ENCODE measurements at places on chromosomes 5 and 9.

DNA sequence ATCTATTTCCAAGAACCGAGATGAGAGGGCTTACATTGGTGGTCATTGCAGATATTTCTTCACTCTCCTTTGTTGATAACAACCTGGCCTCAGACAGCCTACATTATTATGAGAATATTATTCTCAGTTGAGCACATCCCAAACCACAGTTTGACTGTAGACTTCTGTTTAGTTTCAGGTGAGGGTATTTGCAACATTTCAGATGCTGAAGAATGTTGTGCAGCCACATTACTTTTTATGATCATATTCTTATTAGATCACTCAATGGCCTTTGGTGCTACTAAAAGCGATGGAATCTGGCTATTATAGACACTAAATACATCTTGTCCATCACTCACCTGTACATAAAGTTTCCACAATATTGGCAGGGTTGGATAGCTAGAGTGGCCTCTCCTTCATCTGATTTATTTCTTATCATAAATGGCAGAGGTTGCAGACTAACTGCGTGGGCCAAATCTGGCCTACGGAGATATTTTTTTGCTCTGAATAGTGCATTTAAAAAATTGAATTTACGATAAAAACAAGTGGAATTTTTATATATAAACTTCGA, 26.2 kb upstream of the RICTOR start:
- DNase-seq = no peak

DNA sequence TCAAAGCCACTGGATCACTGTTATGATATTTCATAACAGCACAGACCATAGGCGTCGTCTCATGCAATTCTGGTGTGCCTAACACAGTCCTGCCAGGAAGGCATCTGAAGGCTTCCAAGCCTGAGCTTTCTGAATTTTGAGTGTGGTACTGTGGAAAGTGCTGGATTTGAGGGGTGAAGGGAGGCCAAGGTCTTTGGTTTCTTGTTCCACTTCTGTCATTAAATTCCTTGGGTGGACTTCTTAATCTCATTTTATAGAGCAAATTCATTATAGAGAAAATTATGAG, 441.3 kb upstream of the PIK3R1 start:
- DNase-seq = no peak

DNA sequence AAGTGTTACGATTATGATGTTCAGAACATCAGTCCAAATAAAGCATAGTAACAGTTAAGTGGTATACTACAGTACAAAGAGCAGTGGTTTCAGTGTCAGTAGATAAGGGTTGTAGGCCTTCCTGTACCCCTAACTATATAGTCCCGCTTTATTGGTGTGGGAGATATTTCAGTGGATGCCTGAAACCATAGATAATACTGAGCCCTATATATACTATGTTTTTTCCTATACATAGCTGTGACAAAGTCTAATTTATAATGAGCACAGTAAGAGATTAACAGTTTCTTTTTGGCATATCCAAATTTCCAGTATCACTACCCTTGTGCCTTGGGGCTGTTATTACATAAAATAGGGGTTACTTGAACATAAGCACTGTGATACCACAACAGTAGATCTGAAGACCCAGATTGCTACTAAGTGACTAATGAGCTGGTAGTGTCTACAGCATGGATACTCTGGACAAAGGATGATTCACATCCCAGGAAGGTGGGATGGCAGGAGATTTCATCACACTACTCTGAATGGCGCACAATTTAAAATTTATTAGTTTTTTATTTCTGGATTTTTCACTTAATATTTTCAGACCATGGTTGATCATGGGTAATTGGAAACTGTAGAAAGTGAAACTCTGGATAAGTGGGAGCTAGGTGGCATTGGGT, 119.3 kb downstream of the RPS23 start:
- DNase-seq = no peak

DNA sequence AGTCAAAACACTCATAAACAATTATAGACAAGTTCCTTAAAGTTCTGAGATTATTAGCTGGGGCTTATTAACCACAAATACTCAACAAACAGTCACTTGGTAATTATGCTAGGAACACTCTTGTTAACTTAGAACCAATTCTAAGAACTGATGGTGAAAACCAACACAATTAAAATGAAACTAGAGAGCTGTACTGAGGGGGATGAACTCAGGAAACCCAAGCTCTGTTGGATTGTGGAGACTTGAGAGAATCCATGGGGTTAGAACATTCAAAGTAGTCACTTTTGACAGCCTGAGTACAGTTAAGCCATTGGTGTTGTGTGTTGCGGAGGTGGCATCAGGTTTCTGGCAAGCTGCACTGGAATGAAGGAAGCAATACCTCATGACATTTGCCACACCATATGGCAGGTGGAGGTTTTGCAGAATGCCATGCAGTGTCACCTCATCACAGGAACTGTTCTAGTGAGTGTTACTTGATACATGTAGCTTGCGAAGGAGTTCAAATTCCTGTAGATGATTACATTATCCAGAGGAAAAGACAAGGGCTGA, 480.9 kb upstream of the CD180 start:
- DNase-seq = no peak

- DNase-seq = no peak
Measured at GRCh38 chr9:76693912-76694311, 70.3 kb upstream of the PCA3 start.

DNA sequence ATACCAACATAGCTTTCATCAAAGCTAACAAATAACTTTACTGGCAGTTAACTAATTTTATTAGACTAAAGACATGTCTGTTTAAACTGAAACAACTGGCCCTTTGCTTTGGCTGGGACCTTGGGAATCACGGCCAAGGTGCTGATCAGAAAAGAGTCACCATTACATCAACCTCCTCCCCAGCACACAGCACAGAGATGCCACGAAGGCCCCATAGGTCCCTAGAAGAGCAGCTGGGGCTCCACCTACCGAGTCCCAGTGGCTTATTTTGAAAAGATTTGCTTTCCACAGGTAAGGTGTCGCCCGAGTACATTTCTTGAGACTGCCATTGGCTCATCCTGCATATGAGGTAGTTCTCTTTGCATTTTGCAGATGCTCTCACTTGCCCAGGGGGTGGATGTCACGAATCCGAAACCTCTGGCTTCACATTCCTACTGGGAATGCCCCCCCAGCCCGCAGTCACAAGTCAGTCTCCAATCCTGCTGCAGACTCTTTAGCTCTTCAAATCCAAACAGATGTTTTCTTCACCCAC, 18.8 kb upstream of the HSD17B3 start:
- DNase-seq = no peak

DNA sequence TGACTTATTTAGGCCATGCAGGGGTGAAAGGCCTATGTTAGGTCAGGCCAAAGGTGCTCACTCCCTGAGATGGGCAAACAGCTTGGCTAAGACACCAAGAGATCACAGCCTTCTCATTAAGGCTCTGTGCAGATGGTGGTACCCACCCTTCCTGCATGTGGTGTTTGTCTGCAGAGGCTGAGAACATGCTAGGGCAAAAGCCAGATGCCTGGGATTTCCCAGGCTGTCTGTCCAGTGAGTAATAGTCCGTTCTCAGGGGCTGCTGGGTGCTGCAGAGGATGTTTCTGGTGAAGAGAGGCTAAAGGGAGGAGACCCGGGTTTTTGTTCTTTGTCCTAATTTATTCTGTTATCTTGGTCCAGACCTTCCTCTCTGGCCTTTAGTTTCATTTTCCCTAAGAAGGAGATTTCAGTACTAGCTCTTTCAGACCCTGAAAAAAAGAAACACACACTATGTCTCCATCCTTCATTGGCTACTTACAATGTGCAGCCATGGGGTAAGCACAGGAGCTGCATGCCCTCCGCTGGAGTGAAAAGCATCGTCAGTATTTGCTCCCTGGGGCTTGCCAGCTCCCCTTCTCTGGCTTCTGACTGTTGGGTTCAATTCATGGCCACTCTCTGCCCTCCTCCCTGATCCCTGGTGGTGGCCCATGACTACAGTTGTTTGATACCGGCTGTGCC, 23.4 kb upstream of the GLRA1 start:
- DNase-seq = no peak

DNA sequence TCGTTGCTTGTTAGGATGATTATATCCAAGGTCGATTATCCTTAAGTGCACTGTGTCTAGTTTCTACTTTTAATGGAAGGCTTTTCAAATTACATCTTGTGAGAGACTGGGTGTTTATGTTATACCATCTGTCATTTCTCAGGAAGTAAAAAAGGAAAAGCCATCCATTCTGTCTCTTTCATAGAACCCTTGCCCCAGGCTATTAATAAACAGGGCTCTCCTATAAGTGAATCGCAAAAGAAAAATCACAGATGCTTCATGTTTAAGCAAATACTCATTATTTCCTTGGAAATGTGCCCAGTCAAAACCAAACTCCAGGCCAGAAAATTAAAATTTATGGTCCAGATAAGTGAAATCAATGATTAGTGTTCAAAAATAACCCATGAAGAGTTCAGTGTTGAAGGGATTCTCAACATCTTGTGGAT, 58.1 kb downstream of the STARD4 start:
- DNase-seq = no peak

DNA sequence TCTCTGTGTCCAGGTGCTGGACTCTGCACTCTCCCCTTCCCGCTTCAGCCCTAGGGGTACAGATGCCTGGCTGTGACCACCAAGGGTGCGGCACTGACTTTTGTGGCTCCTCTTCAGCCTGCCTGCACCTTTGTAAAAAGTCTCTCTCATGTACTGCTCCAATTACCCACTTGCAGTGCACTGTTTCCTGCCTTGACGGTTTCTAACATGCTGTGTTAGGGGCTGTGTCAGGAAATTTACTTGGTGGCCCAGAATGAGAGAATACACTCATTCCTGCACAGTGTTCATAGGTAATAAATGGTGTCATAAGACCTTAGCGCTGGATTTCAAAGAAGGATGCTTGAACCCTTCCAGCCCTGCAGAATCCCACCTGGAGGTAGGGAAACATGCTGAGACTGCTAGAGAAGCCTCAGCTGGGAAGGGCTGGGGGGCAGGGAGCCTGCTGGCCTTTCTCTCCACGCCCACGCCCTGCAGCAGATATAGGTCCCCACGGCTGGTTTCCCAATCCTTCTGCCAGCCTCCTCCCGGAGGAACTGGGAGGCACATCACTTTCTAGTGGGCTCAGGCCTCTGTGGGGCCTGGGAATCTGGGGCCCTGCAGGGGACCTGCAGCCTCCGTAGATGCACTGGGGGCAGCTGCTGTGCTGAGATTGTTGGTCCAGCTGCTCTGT, 17.6 kb upstream of the HRH2 start:
- no peak for DNase-seq

DNA sequence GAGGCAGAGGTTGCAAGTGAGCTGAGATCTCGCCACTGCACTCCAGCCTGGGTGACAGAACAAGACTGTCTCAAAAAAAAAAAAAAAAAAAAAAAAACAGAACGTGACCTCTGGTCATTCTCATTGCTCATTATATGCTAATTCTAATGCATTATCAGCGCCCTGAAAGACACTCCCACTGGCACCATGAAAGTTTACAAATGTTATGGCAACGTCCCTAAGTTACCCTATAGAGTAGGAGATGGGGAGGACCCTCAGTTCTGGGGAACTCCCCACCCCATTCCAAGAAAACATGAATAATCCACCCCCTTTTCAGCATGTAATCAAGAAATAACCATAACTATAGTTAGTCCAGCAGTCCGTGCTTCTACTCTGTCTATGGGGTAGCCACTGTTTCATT, 48.9 kb upstream of the DENND4C start:
- DNase-seq = no peak

GRCh38 chr9:137190315-137190856, 1.9 kb downstream of the SSNA1 start:
- DNase-seq = no peak

DNA sequence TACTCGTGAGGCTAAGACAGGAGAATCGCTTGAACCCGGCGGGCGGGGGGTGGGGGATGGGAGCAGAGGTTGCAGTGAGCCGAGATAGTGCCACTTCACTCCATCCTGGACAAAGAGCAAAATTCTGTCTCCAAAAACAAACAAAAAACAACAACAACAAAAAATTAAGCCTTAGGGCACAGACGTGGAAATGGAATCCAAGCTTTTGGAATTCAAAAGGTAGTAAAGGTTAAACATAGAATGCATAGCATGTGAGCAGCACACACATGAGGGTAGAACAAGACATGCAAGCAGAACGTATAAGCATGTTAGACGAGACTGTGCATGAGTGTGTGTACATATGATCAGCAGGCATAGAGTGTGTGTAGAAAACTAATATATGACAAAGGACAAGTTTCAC, 68.0 kb downstream of the PTBP3 start:
- DNase-seq = no peak

DNA sequence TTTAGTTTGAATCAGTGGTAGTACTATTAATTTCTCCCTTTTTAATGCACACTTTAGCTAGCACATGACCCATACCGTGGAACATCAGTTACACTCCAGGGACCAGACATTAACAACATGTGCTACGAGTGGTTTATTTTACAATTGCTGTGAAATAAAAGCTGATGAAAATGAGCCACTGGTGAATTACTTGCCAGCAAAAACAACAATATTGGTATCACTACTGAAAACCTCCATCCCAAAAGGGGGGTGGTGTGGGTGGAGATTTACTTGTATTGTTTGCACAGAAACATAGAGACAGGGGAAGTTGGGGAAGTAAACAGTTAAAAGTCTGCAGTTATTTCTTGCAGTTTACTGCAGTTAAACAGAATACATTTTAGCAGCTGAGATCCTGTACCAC, 369.6 kb upstream of the GRAMD2B start:
- DNase-seq = no peak

DNA sequence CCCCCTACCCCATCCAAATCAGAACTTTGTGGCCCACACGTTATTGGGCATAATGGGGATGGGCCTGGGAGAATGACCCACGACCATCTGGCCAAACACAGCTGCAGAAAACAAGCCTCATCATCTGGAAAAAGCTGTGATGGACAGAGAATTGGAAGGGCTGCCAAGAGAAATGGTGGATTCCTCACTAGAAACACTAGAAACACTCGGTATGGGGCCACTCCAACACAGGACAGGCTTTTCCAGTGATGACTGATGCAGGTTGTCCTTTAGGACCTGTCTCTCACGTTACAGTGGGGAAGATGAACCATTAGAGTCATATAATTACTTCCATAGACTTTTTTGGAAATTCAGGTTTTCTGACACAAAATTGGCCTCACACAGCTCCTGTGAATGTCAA, 172.4 kb upstream of the TARS1 start:
- no peak for DNase-seq

GRCh38 chr9:92297611-92298010, 4.1 kb upstream of the IARS1 start:
- no peak for DNase-seq

GRCh38 chr5:132074772-132075718, 1.5 kb downstream of the CSF2 start:
- no peak for DNase-seq

DNA sequence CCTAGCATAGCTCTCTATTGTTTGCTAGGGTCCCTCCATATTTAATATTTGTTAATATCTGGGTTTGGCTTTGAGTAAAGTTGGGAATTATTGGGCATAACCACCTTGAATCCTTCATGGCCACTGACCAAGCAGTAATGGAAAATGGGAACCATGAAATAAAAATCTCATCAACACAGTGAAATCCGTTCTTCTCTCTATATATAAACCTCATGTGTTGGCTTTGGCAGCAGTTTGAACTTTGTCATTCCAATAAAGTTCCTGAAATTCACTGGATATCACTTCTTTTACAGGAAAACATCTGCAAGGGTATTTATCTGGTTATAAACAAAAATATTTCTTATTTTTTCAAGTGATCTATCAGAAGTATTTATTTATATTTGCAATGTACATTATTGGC, 93.0 kb upstream of the MPDZ start:
- no peak for DNase-seq
